Hematopoietic multipotent progenitor cell treated with erythropoietin and hydrocortisone succinate and interleukin-3 and kit ligand, for 6 days (in vitro differentiated cells): ENCODE measurements at places on chromosomes 6 and 20.

GRCh38 chr6:29792123-29793035, 35.2 kb upstream of the HLA-G start:
- DNase-seq, result peak; percentile 17

GRCh38 chr20:330233-331149, 5.1 kb downstream of the SOX12 start:
- DNase-seq, result peak; percentile 92

DNA sequence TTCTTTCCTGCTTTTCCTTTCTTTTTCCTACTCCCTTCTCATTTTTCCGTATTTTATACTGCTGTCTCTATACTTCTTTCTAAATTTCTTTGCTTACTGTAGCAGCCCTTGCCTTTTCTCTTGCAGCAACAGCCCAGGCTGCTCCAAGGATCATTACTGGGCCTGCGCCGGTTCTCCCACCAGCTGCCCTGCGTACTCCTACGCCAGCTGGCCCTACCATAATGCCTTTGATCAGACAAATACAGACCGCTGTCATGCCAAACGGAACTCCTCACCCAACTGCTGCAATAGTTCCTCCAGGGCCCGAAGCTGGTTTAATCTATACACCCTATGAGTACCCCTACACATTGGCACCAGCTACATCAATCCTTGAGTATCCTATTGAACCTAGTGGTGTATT, 148.8 kb downstream of the QKI start:
- no peak for DNase-seq

- DNase-seq, result no peak
Observed at GRCh38 chr6:46510651-46511050, 19.4 kb upstream of the RCAN2 start.

- no peak for DNase-seq
Observed at GRCh38 chr20:36210436-36211021, 25.7 kb upstream of the AAR2 start.

DNA sequence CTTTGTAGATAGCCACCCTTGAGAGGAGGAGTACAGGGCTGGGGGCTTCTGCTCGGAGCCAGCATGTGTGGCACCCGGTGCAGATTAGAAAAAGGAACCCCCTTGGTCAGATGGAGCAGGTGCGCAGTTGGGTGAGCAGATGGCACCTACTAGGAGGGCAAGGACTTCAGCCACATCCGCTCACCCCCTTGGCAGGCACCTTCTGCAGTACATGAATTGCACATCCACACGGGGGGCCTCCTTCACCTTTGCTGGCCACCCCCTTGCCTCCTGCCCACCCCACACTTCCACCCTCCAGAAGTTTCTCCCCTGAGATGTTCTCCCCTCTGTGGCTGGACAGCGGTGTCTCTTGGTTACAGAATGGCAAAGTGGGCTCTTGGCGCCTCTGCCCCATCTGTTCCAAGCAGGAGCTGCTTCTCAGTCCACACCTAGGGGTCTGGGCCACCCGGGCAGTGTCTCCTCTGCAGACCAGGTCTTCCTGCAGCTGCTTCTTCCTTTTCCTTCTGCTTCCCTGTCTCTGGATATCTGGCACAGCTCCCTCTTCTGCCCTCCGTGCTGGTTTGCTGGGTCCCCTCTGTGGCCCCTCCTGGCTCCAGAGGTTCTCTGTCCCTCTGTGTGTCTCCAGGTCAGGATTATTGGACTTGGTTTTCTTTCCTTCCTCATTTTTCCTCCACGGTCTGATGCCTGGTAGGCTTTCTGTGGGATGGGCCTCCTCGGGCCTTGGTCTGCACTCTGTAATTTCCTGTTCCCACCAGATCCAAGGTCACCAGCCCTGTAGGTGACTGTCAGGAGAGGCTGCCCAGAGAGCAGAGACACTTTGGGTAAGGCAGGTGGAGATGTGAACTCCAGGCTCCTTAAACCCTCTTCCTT, 4.1 kb downstream of the MDFI start:
- no peak for DNase-seq

DNA sequence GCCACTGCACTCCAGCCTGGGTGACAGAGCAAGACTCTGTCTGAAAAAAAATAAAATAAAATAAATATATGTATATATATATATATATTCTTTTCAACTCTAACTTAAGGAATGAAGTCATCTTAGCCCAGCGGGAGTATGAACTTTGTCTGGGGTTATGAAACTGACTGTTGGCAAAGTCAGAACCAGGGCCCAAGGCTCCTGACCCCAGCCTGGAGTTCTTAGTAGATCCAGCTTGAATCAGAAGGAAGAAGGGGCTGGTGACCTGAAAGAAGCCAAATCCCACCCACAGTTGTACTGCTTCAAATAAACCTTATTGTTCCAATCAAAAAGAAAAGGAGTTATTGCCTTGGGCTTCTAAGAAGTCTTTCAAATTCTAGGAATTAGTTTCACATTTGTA, 83.1 kb upstream of the MAP7 start:
- no peak for DNase-seq

GRCh38 chr6:84280030-84280429, 52.6 kb upstream of the CEP162 start:
- DNase-seq, result no peak

- DNase-seq, result peak; percentile 44
Observed at GRCh38 chr6:42450477-42451332, 1.0 kb downstream of the TRERF1 start.

DNA sequence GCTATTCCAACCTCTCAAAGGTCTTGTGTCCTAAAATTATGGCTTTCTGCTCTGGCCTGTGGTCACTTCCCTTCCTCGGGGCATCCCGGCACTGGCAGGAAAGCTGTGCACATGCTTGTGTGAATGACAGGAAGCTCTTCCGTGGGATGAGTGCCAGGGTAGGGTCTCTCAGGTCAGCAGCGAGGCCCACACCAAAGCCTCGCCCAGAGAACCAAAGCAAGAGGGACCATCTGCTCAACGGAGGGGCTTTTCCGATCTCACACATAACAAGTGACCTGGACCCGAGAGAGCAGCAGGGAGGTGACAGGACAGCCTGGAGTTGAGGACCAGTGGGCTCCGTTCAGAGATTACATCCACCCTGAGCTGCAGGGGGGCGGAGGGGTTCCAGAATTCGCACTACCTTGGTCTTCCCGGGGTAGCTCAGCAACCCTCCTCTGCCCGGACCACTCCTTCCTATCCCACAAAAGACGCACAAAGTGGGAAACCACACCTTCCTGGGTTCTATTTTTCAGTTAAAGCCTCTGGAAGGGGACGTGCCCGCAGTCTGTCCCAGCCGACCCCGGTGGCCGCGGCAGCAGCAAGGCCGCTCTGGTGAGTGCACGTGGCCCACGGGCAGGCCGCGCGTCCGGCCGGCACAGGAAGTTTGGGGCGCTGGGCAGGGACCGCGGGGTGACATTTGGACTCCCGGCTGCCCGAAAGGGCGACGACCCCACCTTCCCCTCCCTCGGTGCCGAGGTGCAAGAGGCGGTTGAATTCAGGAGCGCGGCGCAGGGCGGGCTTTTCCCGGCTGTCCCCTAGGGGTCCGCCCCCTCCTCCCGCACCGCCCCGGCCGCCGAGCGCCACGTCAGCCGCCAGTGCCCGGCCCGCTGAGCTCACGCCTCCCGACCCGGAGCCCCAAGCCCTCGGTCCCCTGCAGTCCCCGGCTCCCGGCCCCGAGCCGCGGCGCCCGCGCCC, 988 bp downstream of the TXNDC5 start:
- peak; percentile 68 for DNase-seq

DNA sequence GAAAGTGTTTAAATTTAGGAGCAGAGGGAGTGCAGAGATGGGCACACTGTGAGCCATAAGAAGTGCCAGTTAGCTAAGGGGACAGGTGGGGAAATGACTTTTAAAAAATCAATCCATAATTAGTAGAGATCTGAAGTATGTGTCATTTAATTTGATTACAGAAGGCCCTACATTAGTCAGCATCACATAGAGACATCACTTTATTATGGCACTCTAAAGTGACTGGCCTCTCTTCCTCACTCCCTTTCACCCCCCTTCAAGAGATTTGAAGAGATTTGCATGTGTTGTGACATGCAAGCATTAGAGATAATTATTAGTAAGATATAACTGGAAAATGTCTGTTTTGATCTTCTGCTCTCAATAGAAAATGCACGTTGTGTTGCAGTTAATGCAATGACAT, 86.7 kb downstream of the SLX4IP start:
- DNase-seq, result no peak

GRCh38 chr6:37038292-37039198, 33.1 kb downstream of the FGD2 start:
- peak; percentile 70 for DNase-seq

- no peak for DNase-seq
Observed at GRCh38 chr6:12148317-12148801, 136.2 kb downstream of the HIVEP1 start.

DNA sequence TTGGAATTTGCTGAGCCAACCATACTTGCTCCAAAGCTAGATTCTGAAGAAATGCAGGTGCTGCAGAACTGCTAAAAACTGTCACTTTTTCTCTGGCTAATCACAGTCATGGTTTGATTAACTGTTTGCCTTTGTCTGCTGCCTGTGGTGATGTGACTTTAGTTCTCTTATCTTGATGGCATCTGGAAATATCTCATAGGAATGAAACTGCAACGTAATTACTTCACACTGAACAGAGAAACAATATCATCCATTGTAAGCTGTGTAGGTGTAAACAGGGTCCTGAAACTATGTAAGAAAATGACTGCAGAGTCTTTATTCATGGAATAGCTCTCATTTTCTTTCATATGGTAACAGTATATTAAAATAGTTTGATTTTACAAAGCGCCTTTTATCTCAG, 721.9 kb upstream of the HS3ST5 start:
- DNase-seq, result no peak

GRCh38 chr20:61719691-61720347, 345.9 kb downstream of the TAF4 start:
- peak; percentile 53 for DNase-seq

DNA sequence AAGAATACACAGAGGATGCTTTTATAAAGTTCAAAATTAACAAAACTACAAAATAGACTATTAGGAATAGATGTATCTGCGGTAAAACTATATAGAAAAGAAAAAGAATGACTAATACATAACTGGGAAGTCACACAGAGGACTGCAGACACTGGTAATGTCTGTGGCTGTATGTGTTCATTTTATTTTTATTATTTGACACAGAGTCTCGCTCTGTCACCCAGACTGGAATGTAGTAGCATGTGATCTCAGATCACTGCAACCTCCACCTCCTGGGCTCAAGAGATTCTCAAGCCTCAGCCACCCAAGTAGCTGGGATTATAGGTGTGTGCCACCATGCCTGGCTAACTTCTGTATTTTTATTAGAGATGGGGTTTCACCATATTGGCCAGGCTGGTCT, 38.9 kb downstream of the ESF1 start:
- DNase-seq, result no peak

DNA sequence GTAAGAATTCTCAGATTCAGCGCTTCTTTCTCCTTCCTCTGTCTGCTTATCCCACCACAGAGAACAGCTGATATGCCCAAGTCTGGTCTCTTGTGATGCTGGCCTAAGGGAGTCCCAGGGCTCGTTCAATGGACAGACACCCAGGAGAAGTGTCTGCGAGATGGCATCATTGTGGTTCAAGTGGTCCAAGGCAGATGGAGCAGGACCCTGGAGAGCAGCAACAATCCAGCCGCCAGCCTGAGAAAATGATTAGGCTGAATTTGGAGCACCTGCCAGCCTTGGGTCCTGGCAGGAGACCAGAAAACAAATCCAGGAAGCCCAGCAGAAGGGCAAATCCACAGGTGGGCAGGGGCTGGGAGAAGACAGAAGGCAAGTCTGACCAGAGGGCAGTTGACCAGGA, 145.8 kb downstream of the PTPRT start:
- no peak for DNase-seq

GRCh38 chr6:149185799-149186357, 131.6 kb upstream of the TAB2 start:
- no peak for DNase-seq

DNA sequence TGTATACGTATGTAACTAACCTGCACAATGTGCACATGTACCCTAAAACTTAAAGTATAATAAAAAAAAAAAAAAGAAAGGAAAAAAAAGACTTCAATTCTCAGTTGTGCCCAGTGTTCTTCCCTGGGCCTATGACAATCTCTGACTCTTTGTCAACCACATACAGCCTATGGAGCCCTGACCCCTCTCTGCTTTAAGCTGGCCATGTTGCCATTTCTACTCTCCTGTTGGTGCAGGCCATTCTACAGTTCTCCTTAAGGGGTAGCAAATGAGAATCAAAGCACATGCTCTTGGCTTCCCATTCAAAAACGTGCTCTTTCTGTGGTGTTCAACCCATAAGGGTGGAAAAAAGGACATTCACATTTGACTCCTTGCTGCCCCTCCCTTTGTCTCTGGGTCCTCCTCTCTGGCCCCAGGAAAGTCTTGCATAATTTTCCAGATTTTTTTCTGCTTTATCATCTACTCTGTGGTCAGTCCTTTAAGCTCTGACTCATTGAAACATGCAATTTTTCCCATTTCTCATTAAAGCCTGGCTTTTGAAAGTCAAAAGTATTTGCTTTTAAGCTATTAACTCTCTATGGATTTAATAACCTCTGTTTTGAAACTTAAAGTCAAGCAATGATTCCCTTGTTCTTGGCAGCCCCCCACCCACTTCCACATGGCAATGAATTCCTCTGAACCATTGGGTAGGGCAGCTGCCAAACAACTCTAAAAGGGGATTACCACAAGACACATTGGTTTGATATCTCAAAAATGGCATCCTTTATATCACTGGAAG, 208.6 kb upstream of the MCHR2 start:
- DNase-seq, result no peak

DNA sequence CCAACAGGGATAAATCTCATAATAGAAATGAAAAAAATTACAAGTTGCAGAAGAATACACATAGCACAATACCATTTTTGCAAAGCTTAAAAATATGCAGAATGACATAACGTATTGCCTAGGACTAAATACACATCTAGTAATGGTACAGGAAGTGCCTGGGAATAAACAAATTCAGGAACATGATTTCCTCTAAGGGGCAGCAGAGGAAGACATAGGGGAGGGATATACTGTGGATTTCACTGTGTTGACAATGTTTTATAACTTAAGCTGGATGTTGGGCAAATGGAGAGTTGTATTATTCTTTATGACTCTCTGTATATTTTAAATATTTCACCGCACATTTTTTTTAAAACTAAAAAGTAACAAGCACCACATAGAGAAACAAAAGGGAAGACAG, 5.6 kb upstream of the GLO1 start:
- no peak for DNase-seq
